ENCODE measurements at places on chromosomes 2 and 18.
A peak's percentile ranks its signal among the peaks of the same experiment; 100 is the strongest.

GRCh38 chr2:8594731-8595427 is 87.0 kb upstream of the ID2 start:
- DNase-seq = no peak

GRCh38 chr2:238557936-238558335 is 131.2 kb downstream of the ASB1 start:
- no peak for DNase-seq

GRCh38 chr2:50783111-50783510 is 248.8 kb downstream of the NRXN1 start:
- DNase-seq = no peak

DNA sequence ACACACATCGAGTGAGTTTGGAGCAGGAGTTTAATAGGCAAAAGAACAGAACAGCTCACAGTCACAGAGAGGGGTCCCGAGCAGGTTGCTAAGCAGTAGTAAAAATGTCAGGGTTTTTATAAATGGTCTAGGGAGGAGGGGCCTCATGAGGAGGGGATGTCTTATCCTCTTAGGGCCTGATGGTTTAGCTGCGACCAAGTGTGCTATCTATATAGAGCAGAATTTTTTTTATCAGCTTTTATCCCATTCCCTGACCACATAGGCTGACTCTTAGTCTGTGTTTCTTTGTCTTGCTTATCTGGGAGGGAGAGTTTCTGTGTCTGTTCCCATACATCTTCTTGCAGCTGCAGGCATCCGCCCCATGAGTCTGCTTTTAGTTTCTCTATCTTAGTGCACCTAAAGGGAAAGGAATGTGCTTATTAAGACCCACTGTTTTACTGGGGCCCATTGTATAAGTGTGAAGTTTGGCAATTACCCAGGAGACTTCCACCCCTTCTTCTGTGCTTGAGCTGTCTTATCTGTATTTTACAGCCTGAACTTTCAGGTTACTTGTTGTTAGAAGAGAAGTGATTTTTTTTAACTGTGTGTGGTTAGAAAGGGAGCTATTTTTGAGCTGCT is 30.4 kb upstream of the GMCL1 start:
- peak; percentile 79 for DNase-seq

DNA sequence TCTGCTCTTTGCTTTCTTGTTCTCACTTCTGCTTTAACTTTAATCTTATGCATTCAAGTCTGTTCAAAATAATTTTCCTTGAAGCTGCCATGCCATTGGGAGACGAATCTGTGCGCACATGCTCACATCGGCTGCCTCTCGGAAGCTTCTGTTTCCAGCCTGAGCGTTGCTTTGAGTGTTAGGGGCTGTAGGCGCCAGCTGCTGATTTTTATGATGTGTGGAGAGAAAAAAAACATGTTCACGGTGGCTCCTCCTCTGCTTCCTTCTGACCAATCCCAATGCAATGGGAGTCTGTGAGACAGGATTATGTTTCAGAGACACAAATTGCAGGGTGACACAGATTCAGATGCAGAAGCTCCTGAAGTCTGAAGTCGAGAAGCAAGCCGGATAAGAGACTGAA is at the start of gene MC4R:
MC4R (minus strand) TSS at position 180 of the 400 bp plus-strand sequence. CDS start 426 bp downstream, outside the sequence.
- DNase-seq = peak; percentile 86

All from astrocyte of the spinal cord (primary cell).